ENCODE measurements at places on chromosomes 12 and 14.

DNA sequence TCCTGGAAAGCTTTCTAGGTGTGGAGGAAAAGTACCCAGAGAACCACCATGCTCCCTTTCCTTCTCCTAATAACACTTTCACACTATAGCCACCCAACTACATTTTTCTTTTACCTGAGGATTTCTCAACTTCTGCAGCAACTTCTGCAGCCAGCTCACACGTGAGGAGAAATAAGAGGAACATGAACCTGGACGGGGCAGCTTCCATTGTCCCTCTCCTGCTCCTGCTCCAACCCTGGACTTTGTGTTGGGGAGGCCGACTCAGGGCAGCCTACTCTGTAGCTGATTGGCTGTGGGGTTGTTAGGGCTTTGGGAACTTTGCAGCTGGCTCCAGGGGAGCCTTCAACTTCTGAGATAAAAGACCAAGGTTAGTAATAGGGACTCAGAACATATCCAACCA lies at the start of gene ERP27:
ERP27 (minus strand) TSS at position 237 of the 400 bp plus-strand sequence; CDS start at position 208, 29 bp downstream.
- DNase-seq: no peak

DNA sequence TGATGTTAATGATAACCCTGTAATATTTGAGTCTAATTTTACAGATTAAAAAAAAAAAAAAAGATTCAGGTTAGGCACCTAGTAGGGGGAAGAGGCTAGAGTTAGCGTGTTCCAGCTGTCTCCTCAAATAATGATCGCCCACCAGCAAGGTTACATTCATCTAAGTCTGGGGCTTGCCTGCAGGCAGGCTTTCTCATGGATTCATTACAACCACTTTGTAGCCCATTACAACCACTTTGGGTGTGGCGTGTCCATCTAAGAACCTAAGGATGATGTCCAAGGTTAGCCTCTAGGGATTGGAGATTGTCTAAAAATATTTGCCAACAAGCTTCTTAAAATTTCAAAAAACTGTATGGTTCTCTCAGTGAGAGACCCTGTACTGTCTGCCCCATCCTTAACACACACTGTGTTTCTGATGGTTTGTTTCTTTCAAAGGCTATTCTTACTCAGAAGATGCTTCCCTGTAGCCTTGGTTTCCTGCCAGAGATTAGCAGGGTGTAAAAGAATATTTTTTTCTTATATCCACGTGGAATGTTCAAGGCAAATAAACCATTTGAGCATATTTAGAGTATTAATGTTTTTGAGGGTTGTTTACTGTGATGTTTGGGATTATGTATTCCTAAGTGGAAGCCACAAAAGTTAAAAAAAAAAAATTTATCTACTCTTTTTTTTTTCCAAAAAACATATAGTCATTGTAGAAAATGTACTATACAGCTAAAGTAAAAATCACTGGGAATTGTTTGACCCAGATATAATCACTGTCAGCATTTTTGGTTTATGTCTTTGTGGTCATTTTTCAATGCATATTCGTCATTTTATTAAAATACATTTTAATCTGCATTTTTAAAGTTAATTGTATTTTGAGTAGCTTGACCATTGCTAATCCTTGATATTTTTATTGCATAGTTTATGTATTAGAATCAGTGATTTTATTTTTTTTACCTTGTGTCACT lies 1.7 kb downstream of the DYNC1H1 start:
- DNase-seq: no peak

GRCh38 chr12:64525461-64526160 lies 73.7 kb downstream of the TBK1 start:
- DNase-seq: no peak

DNA sequence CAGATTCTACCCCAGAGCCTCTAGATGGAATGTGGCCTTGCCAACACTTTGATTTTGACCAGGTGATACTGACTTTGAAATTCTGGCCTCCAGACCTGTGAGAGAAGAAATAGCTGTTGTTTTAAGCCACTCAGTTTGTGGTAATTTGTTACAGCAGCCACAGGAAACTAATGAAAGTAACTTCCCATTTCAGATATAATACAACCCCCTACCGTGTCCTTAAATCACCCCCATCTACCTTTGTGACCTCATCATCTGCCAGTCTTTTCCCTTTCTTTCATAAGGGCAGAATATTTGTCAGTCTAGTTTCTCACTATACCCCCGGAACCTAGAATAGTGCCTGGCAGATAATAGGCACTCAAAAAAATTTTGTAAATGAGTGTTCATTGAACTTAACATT lies 39.6 kb downstream of the PPP4R4 start:
- no peak for DNase-seq

DNA sequence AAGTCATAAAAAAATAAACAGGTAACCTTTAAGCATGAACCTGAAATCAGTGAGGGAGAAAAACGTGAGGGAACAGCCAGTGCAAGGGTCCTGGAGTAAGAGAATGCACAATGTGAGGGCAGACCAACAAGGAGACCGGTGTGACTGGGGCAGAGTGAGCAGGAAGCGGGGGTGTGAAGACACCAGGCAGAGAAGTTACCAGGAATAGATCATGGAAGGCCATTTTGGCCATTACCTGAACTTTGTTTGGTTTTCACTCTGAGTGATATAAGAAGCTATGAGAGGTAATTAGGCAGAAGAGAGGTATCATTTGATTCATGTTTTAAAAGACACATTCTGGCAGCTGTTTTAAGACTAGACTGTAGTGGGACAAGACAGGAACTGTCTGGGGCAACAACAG lies 15.0 kb downstream of the PAH start:
- DNase-seq: no peak

GRCh38 chr12:5492562-5492961 lies 60.7 kb downstream of the NTF3 start:
- DNase-seq: no peak

DNA sequence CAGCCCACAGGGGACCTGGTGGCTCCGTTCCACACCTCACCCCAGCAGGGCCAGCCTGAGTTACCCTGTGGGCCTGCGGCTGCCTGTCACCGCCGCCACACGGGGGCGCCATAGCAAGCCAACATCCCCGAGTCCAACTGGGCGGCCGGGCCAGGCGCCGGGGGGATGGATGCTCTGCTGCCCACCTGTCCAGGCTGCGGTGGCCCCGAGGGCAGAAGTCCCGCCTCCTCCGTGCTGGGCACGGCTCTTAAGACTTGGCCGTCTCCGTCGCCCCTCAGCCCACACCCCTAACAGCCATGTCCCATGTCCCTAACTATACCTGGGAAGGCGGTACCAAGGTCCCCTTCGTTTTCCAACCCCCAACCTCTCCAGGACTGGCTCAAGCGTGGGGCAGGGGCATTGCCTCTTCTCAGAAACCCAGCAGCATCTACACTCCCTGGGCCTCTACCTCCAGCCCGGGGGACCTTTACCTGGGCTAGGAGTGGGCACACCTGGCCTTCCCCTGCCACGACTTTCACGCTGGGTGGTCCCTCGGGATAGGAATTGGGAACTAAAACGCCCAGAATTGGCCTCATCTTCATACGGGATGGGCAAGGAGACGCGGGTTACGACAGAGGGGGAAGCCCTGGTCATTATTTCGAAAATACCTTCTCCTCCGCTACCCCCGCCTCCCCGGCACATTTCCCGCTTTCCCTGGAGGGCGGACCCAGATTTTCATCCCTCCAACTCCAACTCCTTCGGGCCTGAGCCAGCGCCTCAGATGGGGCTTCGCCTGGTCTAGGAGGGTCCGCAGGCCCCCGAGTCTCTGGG lies 1.1 kb upstream of the CYP46A1 start:
- DNase-seq: peak; percentile 77

DNA sequence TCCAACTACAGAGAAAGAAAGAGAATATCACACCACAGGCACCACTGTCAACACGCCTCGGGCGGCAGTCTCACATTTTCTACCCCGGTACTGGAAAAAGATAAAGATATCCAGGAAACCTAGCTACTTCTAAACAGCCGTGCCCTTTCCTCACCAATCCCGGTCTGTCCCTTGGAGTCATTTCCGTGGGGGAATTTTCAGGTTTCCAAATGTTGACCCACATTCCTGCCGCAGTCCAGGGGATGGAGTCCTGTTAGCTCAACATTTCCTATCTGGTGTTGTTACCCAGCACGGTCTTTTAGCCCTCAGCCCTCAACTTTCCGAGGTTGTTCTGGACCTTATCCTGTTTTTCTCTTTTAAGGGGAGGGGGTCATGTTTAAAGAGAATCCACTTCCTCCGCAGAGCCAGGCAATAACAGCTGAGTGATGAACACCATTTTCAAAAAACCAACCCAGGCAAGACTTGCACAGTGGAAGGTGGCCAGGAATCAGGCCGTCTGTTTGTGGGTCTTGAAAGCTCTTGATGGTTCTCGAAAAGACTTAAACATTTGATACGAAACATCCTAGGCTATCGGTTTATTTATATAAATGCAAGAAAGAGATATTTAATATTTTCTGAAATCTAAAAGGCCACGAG lies 4.6 kb downstream of the SSH1 start:
- peak; percentile 66 for DNase-seq

- DNase-seq: no peak
Measured at GRCh38 chr14:91484186-91484585, 25.9 kb downstream of the PPP4R3A start.

DNA sequence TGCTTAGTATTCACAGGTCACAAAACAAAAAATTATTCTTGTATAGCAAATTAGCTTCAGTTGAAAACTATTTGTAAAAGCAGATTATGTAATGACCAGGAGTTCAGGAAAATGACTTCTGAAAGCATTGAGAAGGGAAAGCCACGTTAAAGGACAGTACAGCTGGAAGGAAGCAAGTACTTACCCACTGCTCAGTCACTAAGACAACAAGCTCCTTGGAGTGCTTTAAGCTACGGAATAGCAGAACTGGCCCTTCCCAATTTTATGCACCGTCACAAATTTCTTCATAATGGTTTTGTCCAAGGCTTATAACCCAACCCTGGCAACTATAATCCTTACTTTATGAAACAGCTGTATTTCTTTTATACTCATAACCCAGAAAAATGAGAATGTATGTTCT lies 13.0 kb upstream of the SNAPC1 start:
- DNase-seq: no peak

DNA sequence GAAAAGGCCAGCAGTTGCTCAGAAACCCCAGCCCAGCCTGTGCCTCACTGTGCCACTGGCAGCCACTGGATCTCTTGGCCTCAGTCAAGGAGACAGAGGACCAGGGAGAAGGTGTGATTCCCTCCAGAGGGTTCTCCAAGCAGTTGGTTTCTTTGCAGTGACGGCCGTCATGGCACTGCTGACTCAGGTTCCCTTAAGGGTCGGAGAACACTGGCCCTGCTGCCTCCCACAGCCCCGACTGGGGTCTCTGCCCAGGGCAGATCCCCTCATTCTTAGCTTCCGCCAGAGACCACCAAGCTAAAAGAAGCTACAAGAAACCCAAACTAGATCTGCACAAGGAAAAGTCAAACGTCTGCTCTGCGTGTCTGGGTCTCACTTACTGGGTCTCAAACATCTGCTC lies 16.4 kb downstream of the TSPAN11 start:
- no peak for DNase-seq

GRCh38 chr12:103547929-103548328 lies 39.1 kb upstream of the STAB2 start:
- DNase-seq: no peak

GRCh38 chr12:3003357-3003992 lies 44.3 kb downstream of the TEAD4 start:
- DNase-seq: no peak

DNA sequence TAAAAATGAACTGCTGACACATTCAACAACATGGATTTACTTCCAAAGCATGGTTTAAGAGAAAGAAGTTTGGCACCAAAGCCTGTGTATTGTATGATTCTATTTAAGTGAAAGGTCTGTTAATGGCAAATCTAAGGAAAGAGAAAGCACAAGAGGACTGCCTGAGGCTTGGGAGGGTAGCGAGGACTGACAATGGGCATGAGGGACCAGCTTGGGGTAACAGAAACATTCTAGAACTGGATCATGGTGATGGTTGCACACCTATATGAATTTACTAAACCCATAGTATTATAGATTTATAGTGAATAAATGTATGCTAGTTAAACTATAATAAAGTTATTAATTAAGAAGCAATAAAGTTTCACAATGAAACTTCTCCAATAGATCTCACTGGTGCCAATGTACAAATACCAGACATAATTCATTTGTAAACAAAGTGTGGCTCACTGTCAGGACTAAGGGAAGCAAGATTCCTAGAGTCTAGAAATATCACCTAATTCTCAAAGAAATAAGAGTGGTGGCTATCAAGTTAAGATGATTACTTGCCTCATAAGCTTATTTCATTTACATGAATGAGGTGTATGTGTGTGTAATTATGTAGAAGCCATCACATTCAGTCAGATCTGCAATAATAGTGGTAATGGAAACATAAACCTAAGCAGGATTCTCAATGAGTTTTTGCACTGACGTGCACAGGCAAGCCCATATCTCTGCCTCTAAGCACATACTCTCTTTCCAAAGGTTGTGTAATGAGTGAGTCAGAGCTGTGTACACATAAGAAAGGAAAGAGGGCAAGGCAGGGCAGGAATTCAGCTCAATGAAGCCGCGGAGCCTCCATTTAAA lies 353.4 kb downstream of the KCNH5 start:
- DNase-seq: peak; percentile 83

DNA sequence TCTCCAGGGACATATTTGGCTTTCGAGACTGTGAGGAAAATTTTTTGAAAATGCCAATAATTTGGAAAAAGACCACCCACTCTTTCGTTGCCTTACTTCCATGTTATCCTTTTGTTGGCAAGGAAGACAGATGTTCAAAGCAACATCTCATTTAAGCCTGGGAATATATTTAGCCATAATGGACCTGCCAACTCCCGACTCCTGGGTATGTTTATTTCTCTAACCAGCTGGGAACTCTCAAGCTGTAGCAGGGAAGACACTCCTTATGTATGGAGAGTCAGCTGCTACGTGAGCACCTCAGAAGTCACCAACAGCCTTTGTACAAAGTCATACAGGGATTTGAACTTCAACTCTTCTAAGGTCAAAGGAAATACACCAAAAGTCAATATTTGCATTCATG lies 96.5 kb upstream of the DAAM1 start:
- DNase-seq: peak; percentile 12

- DNase-seq: no peak
Measured at GRCh38 chr14:21298358-21298757, 18.5 kb downstream of the RPGRIP1 start.

DNA sequence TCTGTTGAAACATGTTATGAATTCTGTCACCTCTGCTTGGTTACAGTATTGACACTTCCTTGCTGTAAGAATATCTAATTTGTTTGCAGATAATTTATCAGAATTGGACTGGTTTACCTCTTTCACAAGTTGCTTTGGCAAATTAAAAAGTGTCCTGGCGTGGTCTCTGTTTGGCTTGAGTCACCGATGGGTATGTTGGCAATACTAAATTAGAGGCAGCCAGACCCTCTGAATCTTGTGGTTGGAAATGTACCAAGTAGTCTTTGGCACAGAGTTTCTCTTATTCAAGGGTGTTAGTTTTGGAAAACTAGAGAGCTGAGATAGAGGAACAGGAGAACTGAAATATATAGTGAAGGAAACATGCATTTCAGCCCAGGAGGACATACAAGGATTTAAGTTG lies 521.1 kb upstream of the MGAT4C start:
- peak; percentile 56 for DNase-seq

GRCh38 chr12:76856018-76856644 lies 22.7 kb downstream of the CSRP2 start:
- no peak for DNase-seq

Data from lung (tissue), 17 donors.